ENCODE measurements at places on chromosomes 7 and 10.
A peak's percentile ranks its signal among the peaks of the same experiment; 100 is the strongest.

- no peak for DNase-seq
Measured at GRCh38 chr10:77905086-77905748, 21.3 kb downstream of the DLG5 start.

GRCh38 chr7:134996097-134996550 is 9.8 kb downstream of the AGBL3 start:
- DNase-seq, result no peak

GRCh38 chr7:30224511-30225062 is 59.8 kb upstream of the ZNRF2 start:
- peak; percentile 19 for DNase-seq

DNA sequence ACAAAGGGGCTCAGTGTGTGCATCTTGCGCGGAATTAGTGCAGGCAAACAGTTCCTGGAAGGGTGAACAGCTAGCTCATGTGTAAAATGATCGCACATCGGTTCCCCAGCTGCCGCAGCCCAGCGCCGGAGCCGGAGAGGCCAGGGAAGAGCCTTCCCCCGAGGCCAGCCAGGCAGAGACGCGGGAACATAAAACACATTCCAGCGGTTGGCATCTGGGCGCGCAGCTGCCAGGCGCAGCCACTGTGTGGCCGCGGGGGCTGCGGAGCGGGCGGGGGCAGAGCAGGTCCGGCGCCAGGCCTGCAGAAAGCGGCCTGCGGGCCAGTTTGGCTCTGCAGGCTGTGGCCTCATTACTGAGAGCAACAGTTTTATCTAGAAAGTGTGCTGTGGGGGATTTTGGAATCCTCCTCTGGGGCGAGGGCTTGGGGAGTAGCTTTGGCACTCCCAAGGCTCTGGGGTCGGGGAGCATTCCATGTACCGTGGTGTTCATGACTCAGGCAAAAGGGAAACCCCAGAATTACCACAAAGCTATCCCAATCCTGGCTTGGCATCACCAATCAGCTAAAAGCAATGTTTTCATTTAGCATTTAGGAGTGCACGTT is 74.3 kb downstream of the SAMD9 start:
- peak; percentile 82 for DNase-seq

GRCh38 chr10:100970076-100970913 is 991 bp downstream of the SEMA4G start:
- DNase-seq, result no peak

GRCh38 chr7:147980826-147981813 is 609.4 kb upstream of the C7orf33 start:
- no peak for DNase-seq

GRCh38 chr10:111954386-111954785 is 229.2 kb downstream of the GPAM start:
- no peak for DNase-seq

Data from ecto neural progenitor cell (in vitro differentiated cells).